ENCODE measurements at places on chromosomes 16 and 17. TPM values are rescaled to one million over a fixed set of nuclear protein-coding genes. Genes with fewer than 3 reads are reported as not detected.

The TEDC2 gene
- 1.5 TPM for total RNA-seq

The CACNA1G gene
- total RNA-seq = 1.7 TPM

The SLC4A1 gene
- not detected for total RNA-seq

The NCBP3 gene
- total RNA-seq = 16.7 TPM

The CES1 gene
- 20.3 TPM for total RNA-seq

The DNAAF1 gene
- 0.33 TPM for total RNA-seq

The PAQR4 gene
- 6.5 TPM for total RNA-seq

The KLHDC4 gene
- 20.1 TPM for total RNA-seq

The KCNG4 gene
- not detected for total RNA-seq

Data from smooth muscle cell of trachea (primary cell).